ENCODE measurements at places on chromosomes 13 and 19.
A peak's percentile ranks its signal among the peaks of the same experiment; 100 is the strongest.

DNA sequence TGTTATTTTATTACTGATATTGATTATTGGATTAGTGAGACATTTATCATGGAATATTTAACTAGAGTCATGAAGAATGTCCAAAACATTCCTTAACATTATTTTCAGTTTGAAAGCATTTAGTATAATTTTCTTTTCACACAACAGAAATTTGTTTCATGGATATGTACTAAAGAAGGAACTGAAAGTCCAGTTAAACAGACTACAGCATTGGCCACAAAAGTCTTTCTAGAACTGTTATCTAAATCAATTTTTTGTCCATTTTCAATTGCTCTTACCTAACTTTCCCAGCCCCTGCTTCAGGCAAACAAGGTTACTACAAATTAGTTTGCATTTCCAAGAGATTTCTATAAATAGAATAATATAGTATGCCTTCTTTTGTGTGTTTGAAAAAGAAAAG is 1018.0 kb upstream of the PCDH20 start:
- DNase-seq: no peak

GRCh38 chr13:110511509-110512181 is 49.9 kb downstream of the RAB20 start:
- no peak for DNase-seq

GRCh38 chr19:46955813-46956371 is 63.7 kb upstream of the NPAS1 start:
- DNase-seq: no peak

DNA sequence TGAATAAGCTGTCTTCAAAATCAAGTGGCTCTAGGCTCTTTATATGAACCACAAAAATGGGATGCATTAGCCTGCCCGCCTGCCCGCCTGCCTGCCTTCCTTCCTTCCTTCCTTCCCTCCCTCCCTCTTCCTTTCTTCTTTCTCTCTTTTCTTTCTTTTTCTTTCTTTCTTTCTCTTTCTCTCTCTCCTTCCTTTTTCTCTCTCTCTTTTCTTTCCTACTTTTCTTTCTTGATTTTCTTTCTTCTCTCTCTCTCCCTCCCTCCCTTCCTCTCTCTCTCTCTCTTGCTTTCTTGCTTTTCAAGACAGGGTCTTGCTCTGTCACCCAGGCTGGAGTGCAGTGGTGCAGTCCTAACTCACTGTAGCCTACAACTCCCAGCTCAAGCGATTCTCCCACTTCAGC is 26.9 kb downstream of the F2RL3 start:
- DNase-seq: no peak

DNA sequence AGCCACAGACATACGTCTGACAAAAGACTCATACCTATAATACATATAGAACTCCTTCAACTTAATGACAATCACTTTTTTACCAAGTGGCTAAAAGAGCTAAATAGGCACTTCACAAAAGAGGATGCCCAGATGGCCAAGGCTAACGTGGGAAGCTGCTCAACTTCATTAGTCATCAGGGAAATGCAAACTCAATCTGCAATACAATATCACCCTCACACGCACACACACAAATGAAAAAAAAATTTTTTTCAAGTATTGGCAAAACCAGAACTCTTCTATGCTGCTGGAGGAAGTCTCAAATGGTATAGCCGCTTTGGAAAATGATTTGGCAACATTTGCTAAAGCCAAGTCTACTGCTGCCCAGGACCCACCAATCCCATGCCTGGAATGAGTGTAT is 14.6 kb upstream of the DNMT1 start:
- DNase-seq: peak; percentile 78

- no peak for DNase-seq
Observed at GRCh38 chr13:52738719-52739467, 727 bp downstream of the CNMD start.

- DNase-seq: no peak
Observed at GRCh38 chr19:4493104-4493928, 21.2 kb downstream of the HDGFL2 start.

- no peak for DNase-seq
Observed at GRCh38 chr19:45908956-45909355, 5.6 kb downstream of the NANOS2 start.

DNA sequence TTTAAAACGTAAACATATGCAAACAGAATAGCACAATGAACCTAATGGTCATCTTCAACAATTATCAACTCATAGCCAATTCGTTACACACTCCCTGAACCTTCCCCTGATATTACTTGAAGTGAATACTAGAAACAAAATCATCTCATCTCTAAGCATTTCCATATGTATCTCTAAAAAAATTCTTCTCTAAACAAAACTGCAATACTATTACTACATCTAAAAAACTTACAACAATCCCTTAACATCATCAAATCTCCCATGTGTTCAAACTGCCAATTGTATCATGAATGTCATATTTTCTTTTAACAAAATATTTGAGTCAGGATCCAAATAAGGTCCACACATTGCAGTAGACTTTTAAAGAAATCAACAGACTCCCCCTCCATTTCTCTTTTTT is 61.4 kb downstream of the FRY start:
- no peak for DNase-seq

- DNase-seq: no peak
Observed at GRCh38 chr13:46598140-46598819, 45.3 kb downstream of the LRCH1 start.

GRCh38 chr13:58051396-58051795 is 419.9 kb downstream of the PCDH17 start:
- no peak for DNase-seq

GRCh38 chr19:39163621-39164020 is 33.1 kb upstream of the NCCRP1 start:
- no peak for DNase-seq

GRCh38 chr19:8253678-8254077 is 44.5 kb downstream of the CERS4 start:
- DNase-seq: no peak

- no peak for DNase-seq
Observed at GRCh38 chr13:45696610-45697226, 5.4 kb upstream of the CBY2 start.

- DNase-seq: no peak
Observed at GRCh38 chr13:46315491-46316075, 71.5 kb downstream of the RUBCNL start.

GRCh38 chr13:23144431-23144830 is 36.3 kb upstream of the SGCG start:
- DNase-seq: no peak

DNA sequence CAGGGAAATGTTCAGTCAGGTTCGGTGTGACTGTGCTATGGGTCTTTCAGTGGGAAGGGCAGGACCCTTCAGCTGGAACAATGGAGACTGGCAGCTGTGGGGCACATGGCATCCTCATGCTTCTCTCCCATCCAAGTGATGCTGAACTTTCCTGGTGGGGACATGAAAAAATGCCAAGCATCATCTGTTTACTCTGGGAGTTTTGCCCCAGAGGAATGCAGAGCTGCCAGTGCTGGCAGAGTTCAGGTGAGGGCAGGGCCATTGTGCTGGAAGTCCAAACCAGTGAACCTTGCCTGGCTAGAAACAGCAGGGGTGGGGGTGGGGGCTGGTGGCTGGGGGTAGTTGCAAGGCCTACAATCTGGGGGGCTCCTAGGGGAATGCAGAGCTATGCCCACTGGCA is 1320.6 kb downstream of the PCDH9 start:
- DNase-seq: no peak

DNA sequence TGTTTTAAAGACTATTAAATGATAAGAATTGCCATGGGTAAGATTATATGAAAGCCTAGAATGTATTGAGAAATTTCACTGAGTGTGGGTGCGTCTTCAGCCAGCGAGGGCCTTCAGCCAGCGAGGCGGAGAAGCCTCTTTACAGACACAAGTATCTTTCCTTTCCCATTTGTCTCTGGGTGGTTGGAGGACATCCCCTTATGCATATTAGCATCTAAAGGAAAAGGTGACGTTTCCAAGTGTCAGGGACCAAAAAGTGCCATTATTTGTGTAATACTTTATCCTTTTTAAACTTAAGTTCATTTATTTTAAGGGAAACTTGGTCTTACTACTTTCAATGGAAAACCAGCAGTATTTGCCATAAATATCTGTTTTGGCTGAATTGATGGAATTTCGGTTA is 22.2 kb downstream of the SMARCA4 start:
- no peak for DNase-seq

GRCh38 chr13:21831654-21832324 is 160.9 kb downstream of the FGF9 start:
- DNase-seq: no peak
